Esophagus mucosa (tissue), 1 donor: ENCODE measurements at places on chromosomes 2 and 18.

- ATAC-seq, result no peak
These were observed 120.4 kb downstream of the CHST9 start for GRCh38 chr18:27064673-27065072.

- ATAC-seq, result no peak
These were observed 94.9 kb downstream of the PXDN start for GRCh38 chr2:1649103-1650084.

DNA sequence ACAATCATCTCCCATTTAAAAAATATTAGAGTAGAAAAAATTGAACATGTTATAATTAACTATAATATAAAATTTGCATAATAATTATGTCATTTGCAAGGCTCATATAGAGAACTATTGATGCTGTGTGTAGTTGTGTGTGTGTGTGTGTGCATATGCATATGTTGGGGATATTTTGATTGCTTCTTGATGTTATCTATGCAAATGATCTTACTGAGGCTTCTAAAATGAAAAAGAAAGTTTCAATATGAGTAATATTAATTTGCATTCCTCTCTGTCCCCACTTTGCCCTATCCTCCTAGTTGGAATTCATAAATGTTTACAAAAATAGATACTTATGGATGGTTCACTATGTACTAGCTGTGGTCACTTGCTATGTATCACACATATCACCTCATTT, 523.3 kb downstream of the TRIB2 start:
- ATAC-seq, result no peak

DNA sequence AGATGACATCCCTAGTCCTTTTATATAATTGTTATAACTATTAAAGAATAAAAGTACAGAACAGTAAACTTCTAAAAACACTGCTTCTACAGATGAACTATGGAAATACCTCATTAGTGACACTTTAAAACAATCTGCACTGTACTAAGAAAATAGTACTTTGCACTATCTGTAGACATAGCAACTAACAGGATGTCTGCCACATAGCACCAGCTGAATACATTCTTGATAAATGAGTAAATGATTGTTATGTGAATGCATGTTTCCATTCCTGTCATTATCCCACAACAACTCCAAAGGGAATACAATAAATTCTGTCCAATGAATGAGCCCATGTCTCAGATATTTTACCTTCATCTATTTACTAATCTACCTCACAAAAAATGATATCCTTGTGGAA, 115.3 kb upstream of the SLC35G4 start:
- ATAC-seq, result no peak

DNA sequence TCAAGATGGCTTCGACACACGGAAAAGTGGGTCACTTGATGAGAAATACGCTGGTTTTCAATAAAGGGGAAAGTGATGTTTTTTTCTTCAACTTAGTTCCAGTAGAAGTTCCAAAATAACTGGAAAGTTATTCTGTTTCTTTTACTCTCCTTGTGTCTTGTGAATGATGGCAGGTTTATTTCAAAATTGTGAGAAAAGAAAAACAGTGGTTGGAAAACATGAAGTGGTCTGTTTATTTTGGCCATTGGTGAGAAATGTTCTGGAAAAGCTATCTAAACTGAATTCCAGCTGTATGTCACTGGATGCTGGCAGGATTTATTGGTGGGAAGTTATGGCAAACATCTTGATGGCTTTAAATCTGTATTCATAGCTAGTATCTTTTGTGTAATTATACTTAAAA, 484.1 kb downstream of the DCC start:
- ATAC-seq, result no peak

DNA sequence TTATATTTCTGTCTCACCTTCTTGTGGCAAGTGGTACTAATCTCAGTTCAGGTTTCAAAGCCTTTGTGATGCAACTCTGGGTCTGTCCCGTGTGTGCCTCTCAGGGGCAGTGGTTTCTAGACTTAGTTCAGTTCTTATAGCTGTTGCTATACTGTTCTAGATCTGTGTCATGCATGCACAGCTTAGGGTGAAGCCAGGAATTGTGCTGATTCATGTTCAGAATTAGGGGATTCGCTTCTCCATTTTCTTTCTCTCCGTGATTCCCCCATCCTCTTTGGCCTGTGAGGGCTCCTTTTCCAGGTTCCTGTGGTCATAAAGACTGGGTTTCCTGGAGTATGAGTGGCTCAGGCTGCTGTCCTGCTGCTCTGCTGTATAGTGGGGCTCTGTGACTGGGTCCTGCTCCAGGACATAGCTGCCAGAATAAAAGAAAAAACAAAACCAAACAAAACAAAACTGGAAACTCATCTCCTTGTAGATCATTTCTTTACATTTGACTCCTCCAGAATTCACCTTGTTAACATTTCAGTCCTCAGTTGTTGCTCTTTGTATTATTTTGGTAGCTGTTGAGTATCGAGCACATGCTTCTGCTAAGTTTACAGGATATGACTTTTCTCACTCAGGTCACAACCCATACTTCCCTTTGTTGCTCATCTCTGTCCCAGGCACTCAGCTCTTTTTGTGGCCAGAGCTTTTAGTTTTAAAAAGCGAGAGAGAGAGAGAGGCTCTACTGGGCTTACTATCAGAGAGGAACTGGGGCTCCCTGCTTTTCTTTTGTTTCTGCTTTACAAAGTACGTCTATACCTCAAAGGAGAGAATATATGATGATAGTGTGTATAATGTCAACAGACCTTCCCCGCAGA, 34.2 kb downstream of the CERS6 start:
- peak; percentile 85 for ATAC-seq

DNA sequence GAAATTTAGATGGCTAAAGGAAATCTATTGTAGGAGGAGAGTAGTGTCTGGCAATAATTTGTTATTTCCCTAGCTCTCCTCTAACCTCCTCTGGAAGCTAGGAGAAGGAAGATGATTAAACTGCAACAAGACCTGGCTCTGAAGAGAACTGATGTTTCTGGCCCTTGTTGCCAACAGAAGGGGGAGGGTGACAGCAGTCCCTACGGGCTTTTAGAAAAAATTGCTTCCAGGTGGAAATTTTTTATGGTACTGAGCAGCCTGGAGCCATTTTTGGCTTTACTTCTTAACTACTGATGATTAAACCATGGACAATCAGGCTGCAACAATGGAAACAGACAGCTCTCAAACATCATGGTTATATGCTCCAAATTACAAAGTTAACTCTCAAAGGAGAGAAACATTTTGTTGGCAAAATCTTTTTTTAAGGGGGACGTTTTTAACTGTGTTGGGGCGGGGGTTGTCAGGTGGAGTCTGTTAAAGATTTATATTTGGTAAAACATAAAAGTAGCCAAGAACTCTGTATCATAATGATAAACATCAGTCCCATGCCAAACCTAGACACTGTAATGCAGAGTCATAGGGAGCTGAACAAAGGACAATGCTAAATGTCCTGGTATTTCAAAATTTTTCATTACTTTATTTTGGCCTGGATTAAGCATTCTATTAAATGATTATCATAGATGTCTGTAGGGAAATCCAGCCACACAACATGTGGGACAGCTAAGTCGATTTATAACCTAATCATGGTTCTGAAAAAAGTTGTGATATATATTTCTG, 70.0 kb downstream of the EXOC6B start:
- no peak for ATAC-seq

GRCh38 chr2:60741576-60741975, 14.5 kb upstream of the PAPOLG start:
- ATAC-seq, result no peak

GRCh38 chr2:100193291-100193710, 50.9 kb upstream of the AFF3 start:
- ATAC-seq, result no peak

GRCh38 chr18:4040391-4041092, 414.6 kb downstream of the DLGAP1 start:
- no peak for ATAC-seq

GRCh38 chr2:444937-445884, 157.3 kb upstream of the ALKAL2 start:
- ATAC-seq, result no peak

- peak; percentile 43 for ATAC-seq
These were observed 90.9 kb downstream of the RNF144A start for GRCh38 chr2:7007846-7008741.

- no peak for ATAC-seq
These were observed 19.9 kb downstream of the SLC38A11 start for GRCh38 chr2:164935118-164936101.
